Naive B cell (primary cell): ENCODE measurements at places on chromosomes 16 and 17. TPM values are rescaled to one million over a fixed set of nuclear protein-coding genes. Genes with fewer than 3 reads are reported as not detected.
A peak's percentile ranks its signal among the peaks of the same experiment; 100 is the strongest.

Gene PGAP6
- 20.7 TPM for polyA plus RNA-seq

Gene RASL10B
- polyA plus RNA-seq: not detected

Gene ABCA8
- polyA plus RNA-seq: not detected

Gene C16orf54
- polyA plus RNA-seq: 64.2 TPM

Gene TMIGD1
- polyA plus RNA-seq: not detected

Gene MT1E
- not detected for polyA plus RNA-seq

Gene KRT20
- not detected for polyA plus RNA-seq

Gene NPIPA2
- polyA plus RNA-seq: not detected

Gene RNF43
- polyA plus RNA-seq: 0.63 TPM

Gene GDPD1
- polyA plus RNA-seq: 0.54 TPM

DNA sequence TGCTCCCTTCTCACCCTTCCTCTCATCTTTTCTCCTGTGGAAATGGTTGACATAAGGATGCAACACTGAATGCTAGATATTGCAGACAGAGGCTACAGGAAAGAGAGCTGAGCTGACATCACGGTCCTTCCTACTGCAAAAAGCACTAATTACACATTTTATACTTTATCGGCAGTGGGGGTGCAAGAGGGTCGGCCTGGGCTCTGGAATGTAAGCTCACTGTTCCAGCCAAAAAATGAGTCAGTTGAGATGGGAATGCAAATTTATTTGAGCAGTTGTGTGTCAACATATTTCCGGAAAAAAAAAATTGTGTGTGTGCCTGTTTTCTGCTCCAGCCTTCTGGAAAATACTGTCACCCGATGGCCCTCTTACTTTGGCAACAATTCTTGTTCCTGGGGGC, 14.1 kb upstream of the MRTFB start:
- DNase-seq: no peak

- DNase-seq: no peak
Measured at GRCh38 chr16:3113765-3114479, 1.5 kb downstream of the ZNF205 start.

DNA sequence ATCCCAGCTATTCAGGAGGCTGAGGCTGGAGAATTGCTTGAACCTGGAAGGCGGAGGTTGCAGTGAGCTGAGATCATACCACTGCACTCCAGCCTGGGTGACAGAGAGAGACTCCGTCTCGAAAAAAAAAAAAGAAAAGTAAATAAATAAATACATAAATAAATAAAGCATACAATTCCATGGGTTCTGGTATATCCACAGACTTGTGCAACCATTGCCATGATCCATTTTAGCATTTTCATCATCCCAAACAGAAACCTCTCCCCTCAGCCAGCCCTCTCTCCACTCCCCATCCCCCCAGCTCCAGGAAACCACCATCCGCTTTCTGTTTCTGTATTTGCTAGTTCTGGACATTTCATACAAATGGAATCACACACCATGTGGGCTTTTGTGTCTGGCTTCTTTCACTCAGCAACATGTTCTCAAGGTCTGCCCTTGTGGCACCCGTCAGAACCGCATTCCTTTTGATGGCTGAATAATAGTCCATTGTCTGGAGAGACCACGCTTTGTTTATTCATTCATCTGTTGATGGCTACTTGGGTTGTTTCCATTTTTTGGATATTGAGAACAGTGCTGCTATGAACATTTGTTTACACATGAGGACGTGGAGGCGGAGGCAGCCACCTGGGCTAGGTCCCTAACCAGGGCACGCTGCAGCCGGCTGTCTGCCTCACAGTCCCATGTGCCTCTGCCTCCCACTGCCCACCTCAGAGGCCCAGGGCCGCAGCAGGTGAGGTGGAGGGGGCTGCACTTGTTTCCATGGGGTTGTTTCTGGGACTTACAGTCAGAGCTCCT, 76.2 kb downstream of the NT5M start:
- no peak for DNase-seq

DNA sequence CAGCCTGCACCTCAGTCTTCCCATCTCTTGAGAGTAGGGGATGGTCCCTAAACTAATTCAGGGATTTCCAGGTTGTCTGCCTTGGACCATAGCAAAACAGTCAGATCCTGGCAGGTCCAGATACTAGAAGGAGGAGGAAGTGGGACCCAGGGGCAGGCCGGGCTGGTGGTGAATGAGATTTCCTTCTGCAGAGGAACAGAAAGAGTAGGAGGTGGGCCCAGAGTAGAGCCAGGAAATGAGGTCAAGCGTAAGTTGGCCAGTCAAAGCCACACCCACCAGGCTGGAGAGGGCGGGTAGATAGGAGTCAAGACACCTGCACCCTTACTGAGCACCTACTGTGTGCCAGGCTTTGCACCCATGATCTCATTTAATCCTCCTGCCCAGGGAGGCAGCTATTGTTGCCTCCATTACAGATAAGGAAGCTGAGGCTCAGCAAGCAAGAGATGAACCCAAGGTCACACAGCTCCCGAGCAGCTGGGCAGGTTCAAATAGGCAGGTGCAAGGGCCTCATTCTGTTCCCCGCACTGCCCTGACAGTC, 2.6 kb downstream of the CDH5 start:
- DNase-seq: no peak

- no peak for DNase-seq
Measured at GRCh38 chr17:8365143-8365542, 11.4 kb downstream of the KRABD2 start.

DNA sequence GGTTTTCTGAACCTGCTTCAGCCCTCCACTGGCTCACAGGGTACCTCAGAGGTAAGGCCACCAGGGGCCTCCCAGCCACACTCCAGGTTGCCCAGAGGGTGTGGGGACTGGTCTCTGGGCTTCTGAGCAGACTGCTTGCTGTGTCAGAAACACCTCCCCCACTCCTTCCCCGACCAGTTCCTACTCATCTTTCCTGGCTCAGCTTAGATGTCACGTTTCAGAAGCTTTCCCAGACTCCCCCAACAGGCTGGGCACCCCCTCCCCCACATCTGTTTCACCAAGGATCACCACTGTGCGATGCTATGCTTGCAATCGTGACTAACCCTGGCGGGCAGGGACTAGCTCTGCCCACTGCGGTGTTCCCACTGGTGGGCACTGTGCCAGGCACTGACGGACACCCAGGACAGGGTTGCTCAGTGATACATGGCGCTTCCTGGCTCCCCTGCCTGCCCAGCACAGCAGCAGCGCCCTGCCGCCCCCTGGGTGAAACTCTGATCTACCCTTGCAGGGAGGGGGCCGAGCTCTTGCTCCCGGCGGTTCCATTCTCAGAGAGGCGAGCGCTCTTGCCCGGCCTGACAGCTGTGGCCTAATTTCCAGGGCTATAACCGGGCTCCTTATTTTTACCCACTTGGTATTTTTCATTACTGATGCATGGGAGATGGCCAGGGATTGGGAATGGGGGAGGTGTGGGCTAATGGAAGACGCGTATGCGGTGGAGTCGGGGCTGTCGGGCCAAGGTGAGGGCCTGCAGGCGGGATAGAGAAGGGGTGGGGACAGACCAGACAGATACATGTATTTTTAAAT, 29.4 kb upstream of the MTSS2 start:
- no peak for DNase-seq

GRCh38 chr17:46061435-46061834, 62.4 kb downstream of the STH start:
- no peak for DNase-seq

GRCh38 chr16:86966777-86967176, 350.4 kb downstream of the C16orf95 start:
- no peak for DNase-seq

- no peak for DNase-seq
Measured at GRCh38 chr16:86298758-86299134, 211.6 kb upstream of the FOXF1 start.

DNA sequence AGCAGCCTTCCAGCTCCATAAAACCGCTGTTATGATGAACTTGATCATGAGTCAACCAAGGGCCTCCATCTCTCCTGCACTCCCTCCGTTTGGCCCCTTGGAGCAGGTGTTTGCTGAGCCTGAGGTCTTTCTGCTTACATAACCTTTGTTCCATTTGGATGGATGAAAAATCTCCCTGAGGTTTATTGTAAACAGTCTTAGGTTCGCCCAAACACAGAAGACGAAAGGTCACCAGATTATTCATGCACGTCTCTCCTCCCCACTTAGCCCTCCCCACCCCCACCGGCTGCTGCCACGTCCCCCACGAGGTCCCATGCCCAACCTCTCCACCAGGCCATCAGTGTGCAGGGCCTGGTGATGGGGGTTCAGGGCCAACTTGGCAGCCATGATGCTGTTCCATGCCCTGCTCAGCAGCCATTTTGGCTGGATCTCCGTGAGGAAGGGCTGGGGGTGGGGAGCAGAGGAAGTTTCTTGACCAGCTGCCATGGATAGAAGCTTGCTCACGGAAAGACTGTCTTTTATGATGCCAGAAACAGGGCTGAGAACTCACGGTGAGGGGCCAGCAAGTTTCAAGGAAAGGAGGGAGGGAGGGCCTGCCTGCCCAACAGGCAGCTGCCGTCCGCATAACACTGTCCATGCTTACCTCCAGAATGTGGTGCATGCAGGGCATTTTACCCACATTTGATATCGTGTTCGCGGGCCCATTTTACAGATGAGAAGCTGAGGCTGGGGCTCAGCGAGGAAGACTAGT, 47.8 kb upstream of the FOXF1 start:
- no peak for DNase-seq

DNA sequence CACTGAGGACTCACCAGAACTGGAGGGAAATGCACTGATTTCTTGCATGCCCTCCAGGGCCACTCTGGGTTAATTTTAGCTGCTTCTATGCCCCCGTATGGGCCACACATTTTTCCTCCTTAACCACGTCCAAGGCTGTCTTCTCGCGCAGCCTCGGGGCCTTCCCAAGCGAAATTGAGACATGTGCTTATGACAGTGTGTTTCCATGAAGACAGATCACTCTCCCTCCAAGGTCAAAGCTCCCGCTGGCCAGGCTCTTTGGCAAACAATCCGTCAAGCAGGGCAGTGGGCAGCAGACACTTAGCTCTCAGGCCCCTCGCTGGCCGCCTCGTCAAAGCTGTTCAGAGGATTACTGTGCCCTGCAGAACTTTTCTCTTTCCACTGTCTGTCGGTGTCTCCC, 243.0 kb upstream of the N4BP1 start:
- DNase-seq: no peak

- DNase-seq: no peak
Measured at GRCh38 chr16:84526794-84527531, 22.5 kb upstream of the MEAK7 start.

DNA sequence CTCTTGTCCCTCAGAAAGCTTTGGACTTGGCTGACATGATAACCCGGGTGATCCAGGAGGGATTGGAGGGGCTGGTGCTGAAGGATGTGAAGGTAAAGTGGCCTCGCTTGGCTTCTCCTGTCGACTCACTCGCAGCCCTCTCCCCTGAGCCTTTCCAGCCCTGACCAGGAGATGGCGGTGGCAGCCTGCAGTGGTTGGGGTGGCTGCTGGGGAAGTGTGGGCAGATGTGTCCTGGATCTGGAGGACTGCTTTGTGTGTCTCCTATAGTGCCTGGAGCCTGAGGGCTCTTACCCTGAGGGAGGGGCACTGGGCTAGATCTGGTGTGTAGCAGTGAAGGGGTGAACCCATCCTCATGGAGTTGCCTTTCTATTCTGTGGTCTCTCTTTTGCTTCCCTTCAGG, 17.9 kb downstream of the LIG3 start:
- peak; percentile 68 for DNase-seq

GRCh38 chr16:31105677-31106213, 2.4 kb upstream of the BCKDK start:
- peak; percentile 77 for DNase-seq

- DNase-seq: no peak
Measured at GRCh38 chr16:77885571-77886295, 97.4 kb downstream of the VAT1L start.

DNA sequence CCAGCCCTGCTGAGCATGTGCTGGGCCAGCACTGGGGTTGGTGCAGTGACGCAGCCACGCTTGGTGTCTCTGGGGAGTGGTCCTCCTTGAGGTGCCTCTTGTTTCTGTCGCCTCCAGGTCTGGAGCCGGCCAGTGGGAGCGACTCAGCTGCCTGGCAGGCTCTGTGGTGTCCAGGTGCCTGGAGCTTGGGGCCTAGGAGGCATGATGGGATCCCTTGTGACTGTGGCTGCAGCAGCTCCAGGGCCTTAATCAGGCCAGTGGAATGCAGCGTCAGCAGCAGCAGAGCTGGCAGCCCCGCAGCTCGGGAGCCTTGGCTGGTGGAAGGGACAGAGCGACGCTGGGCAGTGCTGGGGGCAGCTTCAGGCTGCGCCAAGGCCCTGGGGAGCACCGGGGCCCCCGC, 74.7 kb upstream of the CIBAR2 start:
- no peak for DNase-seq

DNA sequence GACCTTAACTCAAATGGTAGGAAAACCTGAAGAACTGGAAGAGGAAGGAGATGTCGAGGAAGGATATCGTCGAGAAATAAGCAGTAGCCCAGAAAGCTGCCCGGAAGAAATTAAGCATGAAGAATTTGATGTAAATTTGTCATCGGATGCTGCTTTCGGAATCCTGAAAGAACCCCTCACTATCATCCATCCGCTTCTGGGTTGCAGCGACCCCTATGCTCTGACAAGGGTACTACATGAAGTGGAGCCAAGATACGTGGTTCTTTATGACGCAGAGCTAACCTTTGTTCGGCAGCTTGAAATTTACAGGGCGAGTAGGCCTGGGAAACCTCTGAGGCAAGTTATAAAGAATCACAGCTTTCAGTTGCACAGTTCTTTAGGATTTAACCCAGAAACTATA, 15.5 kb downstream of the ERCC4 start:
- no peak for DNase-seq

GRCh38 chr17:76296186-76296585, 11.9 kb downstream of the QRICH2 start:
- no peak for DNase-seq

GRCh38 chr16:29148867-29149272, 164.0 kb downstream of the LAT start:
- peak; percentile 63 for DNase-seq

DNA sequence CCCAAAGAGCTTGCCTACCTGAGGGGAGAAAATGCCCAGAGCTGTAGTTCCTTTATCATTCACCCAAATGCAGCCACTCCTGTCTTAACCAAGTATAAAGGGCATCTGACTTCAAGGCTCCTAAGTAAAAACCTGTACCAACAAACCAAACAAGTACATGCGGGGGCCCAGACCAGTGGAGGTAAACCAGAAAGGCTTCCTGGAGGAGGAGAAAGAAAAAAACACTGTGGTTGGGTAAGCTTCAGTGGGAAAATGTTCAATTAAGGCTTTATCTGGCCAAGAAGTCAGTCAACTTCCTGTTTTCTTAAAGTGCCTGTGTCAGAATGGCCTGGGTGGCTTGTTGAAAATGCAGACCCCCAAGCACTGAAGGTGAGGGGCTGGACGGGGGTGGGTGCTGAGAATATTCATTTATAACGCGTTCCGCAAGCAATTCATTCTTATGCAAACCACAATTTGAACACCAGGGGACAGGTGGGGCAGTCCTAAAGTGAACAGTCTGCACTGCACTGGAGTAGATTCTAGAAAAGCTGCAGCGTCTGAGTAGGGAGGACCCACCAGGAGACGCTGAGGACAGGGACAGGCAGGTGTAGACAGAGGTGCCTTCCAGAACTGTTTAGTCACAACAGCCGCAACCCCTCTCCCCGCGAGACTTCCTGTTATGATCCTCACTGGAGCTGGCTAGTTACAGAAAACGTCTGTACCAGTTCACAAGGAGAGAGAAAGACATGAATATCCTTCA, 467.1 kb downstream of the SOX9 start:
- DNase-seq: no peak
